ENCODE measurements at places on chromosomes 3 and 15.

DNA sequence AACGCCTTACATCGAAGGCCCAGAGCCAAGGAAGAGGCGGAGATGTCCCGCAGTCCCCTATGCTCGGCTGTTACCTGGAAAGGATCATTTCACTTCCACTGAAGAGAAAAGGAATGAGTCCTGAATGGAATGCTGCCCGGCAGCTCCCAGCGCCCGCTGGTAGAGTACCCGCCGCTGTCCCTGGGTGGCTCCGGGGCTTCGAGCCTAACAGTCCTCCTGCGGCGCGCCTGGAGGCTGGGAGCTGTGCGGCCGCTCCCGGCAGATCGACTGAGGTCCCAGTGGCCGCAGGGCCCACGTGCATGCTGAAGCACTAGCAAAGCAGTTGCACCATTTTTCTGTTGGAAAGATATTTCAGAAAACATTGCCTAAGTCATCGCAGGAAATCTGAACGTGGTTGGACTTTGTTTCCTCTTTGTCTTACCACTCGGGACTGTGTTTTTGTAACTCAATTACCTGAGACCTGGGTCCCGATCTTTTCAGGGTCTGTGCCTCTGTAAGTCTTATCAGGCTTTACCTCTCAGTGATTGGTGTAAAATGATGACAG, 984 bp downstream of the RNU6-1 start:
- peak; percentile 85 for DNase-seq

DNA sequence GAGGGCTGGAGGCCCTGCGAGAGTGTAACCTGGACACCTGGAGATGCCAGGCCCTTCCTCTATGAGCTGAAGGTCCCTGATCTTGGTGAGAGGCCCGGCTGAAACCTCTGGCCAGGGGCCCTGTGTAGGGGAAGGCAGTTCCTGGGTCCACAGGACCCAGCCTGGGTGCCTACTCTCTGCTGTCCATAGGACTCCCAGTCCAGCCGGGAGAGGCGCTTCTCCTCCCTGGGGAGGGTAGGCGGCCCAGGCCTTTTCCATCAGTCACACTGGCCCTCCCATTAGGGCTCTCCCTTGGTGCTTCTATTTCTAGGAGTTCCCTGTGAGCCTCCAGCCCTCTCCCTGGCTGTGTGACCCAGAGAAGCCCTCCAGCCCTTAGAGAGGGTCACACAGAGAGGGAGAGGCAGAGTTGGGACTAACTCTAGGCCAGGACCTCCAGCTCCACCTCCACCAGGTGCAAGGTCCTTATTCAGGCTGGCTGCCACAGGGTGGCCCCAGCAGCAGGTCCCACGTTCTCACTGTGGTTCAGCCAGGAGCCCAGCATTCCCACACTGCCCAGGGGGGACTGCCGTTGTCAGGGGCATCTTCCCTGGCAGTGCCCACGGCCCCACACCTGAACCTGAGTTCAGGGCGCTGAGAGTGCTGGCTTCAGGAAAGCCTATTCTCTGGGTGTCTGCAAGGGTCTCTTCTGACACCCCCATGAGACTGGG, 146.8 kb downstream of the SMAD6 start:
- DNase-seq: peak; percentile 65

GRCh38 chr15:40379853-40380252, 2.7 kb upstream of the KNSTRN start:
- DNase-seq: peak; percentile 83

DNA sequence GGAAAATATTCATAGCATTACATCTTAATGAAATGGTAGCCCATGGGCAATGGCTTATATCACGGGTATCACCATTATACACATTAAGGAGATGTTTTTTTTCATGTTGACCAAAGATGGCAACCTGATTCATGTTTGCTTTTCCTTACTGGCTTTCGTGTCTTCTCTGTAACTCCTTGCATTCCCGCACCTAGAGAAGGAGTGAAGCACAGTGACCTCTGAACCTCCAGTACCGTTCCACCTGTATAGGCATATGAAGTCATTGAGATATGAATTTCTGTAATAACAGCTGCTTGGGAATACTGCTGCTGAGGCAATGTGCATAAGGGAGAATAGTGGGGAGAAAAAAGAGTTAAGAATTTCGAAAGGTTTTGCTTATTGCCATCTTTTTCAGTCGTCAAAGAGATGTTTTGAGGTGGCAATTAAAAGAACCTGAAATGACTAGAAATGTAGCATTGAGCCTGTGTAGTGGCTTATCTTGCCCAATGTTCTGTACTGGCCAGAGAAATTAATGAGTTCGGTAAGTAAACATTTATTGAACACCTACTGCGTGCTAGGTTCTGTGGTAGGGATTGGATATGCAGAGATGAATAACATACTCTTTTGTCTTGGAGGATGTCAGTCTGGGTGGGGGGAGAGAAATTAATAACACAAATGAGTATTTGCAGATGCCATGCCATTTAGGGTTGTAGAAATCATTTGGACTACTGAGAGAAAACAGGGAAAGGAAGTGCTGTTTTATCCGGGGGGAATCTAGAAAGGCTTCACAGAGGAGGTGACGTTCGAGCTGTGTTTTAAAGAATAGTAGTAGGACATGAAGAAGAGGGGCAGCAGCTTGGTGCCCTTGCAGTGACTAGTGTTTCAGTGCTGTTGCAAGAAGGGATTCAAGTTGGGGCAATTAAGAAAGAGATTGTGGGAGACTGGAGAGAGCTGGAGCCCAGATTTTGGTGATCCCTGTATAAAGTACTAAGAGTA, 2.5 kb downstream of the FEM1B start:
- DNase-seq: no peak

DNA sequence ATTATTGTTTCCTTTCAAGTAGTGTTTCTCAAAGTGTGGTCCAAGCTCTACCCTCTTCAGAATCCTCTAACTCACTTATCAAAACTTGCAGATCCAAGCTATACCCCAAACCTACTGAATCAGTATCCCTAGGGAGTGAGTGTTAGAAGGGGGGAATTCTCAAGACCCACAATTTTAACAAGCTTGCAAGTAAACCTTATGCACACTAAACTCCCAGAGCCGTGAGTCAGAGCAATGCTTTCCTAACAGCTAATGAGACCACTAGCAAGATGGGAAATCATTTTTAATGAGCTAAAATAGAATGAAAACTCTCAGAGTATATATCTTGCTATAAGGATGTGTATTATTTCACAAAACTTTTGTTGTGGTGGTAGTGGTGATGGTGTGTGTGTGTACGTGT, 41.1 kb upstream of the SRGAP3 start:
- DNase-seq: no peak

GRCh38 chr3:193114431-193115340, 126.3 kb upstream of the PLAAT1 start:
- no peak for DNase-seq

DNA sequence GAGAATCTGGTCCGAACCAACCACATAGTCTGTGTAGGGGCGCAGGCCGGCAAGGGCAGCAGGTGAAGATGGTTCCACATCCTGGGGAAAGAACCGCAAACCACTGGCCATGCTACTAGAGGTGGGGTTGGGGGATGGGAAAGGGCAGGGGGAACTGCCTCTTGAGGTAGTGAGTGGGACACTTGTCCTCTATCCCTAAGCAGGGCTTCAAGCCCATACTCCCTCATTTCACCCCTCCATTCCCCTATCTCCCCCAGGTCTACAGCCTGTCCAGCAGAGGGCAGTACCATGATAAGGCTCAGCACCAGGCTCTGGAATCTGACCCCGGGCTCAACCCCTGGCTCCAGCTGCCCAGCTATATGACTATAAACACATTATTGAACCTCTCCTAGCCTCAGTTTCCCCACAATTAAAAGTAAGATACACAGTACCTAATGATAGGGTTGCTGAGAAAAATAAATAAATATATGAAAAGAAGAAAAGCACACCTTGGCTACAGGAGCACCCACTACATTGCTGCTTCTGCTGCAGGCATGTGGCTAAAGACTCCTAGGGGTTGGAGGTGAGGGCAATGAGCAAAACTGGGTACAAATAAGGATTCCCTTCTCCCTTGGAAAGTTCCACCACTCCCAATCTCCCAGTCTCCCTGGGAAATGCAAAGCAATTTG, 6.3 kb downstream of the GORASP1 start:
- no peak for DNase-seq

DNA sequence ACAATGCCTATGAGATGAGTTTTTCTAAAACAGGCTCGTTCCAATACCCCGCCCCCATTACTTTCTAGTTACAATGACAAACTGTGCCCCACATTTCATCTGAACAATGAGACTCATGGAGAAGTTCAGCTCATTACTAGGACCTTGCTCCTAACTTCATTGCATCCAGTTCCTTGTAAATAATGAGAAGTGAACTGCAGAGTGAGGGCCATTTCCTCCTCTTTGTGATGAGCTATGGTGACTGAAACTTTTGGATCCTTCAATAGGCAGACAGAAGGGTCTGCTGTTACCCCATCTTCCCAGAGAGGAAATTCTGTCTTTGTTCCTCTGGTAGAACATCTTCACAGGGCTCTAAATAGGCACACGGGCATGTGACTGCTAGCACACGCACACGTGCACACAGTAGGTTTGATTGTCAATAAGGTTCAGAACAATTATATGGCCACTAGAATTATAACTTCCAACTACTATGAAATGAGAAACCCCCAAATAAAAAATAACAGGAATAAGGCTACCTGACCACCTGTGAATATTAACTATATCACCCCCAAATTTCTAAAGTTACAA, 51.8 kb downstream of the SERP1 start:
- DNase-seq: no peak

DNA sequence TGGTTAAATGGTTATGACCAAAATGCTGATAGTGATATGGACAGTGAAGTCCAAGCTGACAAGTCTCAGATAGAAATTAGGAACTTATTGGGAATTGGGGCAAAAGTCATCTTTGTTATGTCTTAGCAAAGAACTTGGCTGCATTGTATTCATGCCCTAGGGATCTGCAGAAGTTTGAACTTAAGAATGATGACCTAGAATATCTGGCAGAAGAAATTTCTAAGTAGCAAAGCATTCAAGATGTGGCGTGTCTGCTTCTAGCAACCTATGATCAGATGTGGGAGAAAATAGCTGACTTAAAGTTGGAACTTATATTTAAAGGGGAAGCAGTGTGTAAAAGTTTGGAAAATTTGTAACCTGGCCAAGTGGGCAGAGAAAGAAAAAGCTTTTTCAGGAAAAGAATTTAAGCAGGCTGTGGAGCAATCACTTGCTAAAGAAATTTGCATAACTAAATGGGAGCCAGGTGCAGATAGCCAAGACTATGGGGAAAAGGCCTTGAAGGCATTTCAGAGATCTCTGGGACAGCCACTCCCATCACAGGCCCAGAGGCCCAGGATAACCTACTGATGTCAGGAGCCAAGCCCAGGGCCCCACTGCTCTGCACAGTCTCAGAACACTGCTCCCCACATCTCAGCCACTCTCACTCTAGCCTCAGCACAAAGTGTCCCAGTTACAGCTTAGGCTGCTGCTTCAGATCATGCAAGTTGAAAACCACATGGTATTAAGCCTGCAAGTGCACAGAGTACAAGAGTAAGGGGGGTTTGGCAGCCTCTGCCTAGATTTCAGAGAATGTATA, 147.8 kb upstream of the TGFBR2 start:
- DNase-seq: no peak

- DNase-seq: no peak
Measured at GRCh38 chr3:42900226-42901072, 5.5 kb upstream of the ZNF662 start.

DNA sequence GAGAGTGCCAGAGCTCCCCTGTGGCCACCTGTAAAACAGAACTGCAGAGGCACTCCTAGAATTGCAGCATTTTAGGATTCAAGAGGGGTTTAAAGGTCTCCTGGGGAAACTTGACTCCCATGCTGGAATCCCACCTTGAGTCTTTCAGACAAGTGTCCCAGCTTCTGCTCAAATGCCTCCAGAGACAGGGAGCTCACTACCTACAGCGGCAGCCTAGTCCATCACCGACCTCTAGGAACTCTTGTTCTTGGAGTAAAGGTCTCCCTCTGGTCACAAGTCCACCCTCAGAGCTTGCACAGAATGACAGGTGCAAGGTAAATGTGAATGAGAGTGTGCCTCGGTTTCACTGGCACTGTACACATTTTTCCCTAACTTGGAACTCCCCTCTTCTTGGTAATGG, 72.0 kb downstream of the NUP210 start:
- DNase-seq: no peak

- DNase-seq: no peak
Measured at GRCh38 chr3:28637742-28638141, 289.1 kb upstream of the AZI2 start.

DNA sequence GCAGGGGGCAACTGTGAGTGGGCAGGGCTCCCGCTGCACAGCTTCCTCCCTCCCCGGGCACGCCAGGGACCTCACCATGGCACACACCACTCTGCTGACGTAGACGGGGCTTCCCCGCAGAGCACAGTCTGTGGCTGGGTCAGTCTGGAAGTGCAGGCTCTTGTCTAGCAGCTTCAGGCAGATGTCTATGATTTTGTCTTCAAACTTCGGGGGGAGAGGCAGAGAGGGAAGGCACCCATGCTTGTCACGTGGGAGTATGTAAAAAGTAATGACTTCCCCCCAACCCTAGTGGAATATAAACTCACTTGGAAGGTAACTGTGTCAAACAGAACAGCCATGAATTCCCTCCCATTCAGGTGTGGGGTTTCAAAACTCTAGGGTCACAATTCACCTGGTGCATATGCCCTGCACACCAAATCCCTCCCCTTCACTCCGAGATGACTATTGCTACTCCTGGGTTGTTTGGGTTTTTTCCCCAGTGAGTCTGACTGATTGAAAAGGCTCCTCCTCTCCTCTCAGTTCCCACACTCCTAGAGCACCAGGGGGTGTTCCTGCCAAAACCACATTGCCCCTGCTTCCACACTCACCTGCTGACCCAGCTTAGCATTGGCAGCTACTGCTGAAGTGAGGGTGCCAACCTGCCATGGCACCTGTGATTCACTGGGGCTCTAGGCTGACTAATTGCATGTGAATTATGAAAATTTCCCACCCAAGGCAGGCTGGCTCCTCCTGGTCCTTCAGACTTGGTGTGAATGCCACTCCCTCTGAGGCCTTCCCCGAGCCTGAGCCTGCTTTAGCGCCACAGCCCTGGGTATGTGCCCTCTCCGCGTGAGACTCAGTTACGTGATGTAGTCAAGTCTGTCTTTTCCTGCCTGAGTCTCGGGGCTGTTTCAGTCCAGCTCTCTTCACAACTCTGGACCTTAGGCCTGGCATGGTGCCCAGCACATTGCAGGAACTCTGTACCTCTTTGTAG, 13.0 kb downstream of the TGM5 start:
- no peak for DNase-seq

DNA sequence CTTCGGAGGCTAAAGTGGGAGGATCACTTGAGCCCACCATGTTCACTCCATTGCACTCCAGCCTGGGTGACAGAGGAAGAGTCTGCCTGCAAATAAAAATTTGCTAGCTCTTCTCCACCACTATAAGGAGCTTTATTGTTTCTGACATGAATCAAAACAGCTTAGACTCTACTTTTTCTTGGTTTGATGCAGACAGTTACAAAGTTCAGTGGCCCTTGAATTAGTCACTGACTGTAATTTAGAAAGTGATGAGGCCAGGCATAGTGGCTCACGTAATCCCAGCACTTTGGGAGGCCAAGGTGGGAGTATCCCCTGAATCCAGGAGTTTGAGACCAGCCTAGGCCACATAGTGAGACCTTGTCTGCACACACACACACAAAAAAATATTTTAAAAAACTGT, 172.4 kb upstream of the CGNL1 start:
- DNase-seq: no peak

DNA sequence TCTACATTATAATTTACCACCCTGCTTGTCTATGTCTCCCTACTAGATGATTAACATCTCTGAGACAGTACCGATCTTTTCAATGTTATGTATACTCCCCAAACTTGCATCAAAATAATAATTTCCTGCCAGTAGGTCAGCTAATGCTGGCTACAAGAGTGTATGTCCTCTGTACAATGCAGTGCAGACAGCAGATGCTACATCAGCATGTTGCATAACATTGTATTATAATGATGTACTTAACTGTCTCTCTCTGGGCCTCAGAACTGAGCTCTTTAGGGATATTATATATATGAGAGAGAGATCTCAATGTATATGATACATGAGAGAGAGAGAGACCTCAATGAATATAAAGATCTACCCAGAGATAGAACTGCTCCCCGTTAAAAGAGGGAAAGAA, 456.6 kb downstream of the SHQ1 start:
- no peak for DNase-seq

Data from ascending aorta (tissue), 2 donors.